ENCODE measurements at places on chromosomes 2 and 18. TPM values are rescaled to one million over a fixed set of nuclear protein-coding genes. Genes with fewer than 3 reads are reported as not detected.

Gene SPR
- not detected for total RNA-seq

DNA sequence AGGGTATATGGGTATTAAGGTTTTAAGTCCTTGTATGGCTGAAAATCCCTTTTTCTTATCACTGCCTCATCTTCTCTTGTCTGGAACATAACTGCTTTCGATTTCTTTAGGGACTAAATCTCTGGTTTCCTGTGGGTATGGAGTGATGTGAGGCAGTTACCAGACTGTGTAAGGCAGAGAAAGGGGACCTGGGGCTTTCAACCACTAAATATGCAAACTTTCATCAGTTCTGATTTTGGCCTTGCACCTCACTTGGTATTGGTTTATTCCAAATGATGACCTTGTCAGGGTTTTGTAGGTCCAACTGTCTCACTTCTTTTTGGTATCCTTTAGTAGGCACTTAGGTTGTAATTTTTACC lies 9.3 kb downstream of the MAP4K4 start:
- H3K4me1 ChIP-seq, result peaks cover 94% of the 10 kb centered on the region
- H3K36me3 ChIP-seq, result no peaks in the 10 kb centered on the region
- H3K27me3 ChIP-seq, result no peaks in the 10 kb centered on the region
- peak overlapping the region; percentile 87 for H3K27ac ChIP-seq

DNA sequence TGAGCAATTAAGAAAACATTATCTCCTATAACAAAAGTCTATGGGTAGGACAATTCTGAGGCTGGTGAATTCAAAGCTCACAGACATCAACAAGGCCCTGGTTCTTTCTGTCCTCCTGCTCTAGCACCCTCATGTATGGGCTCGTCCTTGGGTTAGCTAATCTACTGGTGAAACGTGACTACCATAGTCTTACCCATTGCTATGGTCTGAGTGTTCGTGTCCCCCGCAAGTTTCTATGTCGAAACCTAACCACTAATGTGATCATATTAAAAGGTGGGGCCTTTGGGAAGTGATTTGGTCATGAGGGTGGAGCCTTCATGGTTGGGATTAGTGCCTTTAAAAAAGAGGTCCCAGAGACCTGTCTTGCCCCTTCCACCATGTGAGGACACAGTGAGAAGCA lies 564.7 kb downstream of the TNS1 start:
- H3K27ac ChIP-seq, result no peak overlapping the region
- H3K4me1 ChIP-seq, result peaks cover 11% of the 10 kb centered on the region
- DNase-seq, result no peak
- no peak overlapping the region for H3K4me3 ChIP-seq
- peaks cover 1% of the 10 kb centered on the region for H3K36me3 ChIP-seq

DNA sequence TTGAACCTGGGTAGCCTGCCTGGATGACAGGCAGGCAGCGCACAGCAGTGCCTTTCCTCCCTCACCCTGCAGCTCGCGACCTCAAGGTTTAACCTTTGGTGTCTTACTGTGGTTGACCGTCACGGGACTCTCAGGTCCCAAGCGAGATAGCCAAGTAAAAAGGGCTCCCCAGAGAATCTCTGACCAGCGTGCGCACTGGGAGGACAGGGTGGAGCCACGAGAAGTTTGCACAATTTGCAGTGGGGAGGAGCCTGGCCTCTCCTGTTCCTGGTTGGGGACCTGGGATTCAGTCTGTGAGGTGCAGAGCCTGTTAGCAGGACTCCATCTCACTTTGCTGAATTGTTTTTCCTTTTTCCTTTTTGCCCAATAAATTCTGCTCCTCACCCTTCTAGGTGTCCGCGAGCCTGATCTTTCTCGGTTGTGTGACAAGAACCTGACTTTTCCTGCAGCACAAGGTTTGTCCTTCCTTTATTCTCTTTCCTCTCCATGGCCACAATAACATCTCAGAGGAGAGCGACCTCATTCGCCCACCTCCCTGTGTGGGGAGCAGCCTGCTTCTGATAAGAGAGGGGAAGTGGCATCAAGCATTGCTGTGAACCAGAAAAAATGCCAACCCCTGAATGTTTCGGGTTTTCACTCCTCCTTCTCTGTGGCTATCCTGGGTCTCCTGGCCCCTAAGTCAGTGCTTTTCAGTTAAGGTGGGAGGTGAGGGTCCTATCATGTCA lies 36.2 kb downstream of the POU3F3 start:
- no peak overlapping the region for H3K4me3 ChIP-seq
- no peaks in the 10 kb centered on the region for H3K36me3 ChIP-seq
- no peak overlapping the region for H3K27ac ChIP-seq
- H3K27me3 ChIP-seq, result peaks cover 12% of the 10 kb centered on the region
- H3K4me1 ChIP-seq, result peaks cover 16% of the 10 kb centered on the region

Gene POTEJ
- total RNA-seq, result not detected

GRCh38 chr2:203656522-203657287 lies 49.7 kb upstream of the CD28 start:
- no peak overlapping the region for H3K4me3 ChIP-seq
- H3K4me1 ChIP-seq, result peaks cover 21% of the 10 kb centered on the region
- DNase-seq, result no peak
- no peak overlapping the region for H3K27ac ChIP-seq
- H3K27me3 ChIP-seq, result no peaks in the 10 kb centered on the region
- H3K36me3 ChIP-seq, result no peaks in the 10 kb centered on the region

DNA sequence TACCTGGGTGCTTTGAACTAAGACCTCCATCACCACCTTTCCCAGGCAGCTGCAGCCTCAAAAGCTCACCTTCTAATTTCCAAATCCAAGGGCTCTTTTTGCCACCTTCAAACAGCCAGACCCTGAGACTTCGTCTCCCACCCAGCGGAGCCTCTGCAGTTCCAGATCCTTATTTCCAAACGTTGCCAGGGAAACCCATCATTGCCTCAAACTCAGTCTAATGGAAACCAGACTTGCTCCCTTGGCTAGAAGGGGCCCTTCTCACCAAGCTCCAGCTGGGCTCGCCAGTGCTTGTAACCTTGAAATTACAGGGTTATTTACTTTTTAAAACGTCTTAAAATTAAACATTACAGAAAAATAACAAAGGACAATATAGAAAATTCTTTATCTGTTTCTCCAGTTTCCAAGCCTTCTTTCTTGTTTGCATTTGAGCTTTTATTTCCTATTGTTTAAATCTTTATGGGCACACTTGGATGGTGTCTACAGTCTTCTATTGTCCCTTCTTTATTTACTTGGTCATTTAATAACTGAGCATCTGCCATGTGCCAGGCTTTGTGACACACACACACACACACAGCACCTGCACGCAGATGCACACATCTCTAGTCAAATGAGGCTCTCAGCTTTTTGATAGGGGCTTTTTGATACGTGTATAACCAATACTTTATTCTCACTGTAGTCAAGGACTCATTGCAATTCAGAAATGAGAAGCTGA lies 36.1 kb downstream of the TRPM8 start:
- H3K4me3 ChIP-seq, result no peak overlapping the region
- peaks cover 31% of the 10 kb centered on the region for H3K27me3 ChIP-seq
- no peak for DNase-seq
- H3K36me3 ChIP-seq, result no peaks in the 10 kb centered on the region
- H3K4me1 ChIP-seq, result no peaks in the 10 kb centered on the region
- no peak overlapping the region for H3K27ac ChIP-seq

Gene SIGLEC15
- not detected for total RNA-seq

GRCh38 chr2:21395366-21395765 lies 271.6 kb downstream of the TDRD15 start:
- no peaks in the 10 kb centered on the region for H3K36me3 ChIP-seq
- H3K4me3 ChIP-seq, result no peak overlapping the region
- no peak overlapping the region for H3K27ac ChIP-seq
- no peak for DNase-seq

DNA sequence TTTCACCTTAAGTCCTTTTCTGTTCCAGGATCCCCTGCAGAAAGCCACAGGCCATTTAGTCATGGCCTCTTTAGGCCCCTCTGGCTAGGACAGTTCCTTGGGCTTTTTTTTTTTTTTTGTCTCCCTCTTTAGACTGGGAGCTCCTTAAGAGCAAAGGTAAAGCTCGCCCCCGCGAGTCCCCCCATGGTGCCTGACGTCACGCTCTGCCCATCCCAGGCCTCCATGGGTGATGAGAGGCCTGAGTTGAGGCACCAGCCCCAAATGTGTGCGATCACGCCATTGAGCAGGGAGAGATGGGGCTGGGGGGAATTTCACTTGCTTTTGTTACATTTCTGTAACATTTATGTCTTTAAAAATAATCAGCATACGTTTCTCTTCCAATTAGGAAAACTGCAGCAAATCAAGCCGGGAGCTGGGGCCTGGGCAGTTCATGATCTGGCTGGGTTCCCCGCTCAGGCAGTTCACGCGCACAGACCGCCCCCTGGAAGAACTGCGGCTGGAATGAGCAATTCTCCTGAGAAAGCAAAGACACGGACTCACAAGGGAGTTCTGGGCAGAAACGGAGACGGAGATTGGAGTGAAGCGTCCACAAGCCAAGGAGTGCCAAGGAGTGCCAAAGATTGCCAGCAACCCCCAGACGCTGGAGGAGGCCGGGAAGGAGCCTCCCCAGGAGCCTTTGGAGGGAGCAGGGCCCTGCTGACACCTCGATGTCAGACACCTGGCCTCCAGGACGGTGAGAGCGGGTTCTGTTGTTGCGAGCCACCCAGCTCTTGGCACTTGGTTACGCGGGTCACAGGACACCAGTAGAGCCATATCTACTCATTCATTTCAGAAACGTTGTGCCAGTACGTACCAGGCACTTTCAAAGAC lies 108.4 kb upstream of the ODC1 start:
- no peak overlapping the region for H3K27ac ChIP-seq
- H3K4me3 ChIP-seq, result no peak overlapping the region
- peaks cover 2% of the 10 kb centered on the region for H3K4me1 ChIP-seq
- peaks cover 5% of the 10 kb centered on the region for H3K36me3 ChIP-seq
- H3K27me3 ChIP-seq, result peaks cover 4% of the 10 kb centered on the region

Gene MDH1B
- 0.60 TPM for total RNA-seq

Gene MAP2
- 0.47 TPM for total RNA-seq

DNA sequence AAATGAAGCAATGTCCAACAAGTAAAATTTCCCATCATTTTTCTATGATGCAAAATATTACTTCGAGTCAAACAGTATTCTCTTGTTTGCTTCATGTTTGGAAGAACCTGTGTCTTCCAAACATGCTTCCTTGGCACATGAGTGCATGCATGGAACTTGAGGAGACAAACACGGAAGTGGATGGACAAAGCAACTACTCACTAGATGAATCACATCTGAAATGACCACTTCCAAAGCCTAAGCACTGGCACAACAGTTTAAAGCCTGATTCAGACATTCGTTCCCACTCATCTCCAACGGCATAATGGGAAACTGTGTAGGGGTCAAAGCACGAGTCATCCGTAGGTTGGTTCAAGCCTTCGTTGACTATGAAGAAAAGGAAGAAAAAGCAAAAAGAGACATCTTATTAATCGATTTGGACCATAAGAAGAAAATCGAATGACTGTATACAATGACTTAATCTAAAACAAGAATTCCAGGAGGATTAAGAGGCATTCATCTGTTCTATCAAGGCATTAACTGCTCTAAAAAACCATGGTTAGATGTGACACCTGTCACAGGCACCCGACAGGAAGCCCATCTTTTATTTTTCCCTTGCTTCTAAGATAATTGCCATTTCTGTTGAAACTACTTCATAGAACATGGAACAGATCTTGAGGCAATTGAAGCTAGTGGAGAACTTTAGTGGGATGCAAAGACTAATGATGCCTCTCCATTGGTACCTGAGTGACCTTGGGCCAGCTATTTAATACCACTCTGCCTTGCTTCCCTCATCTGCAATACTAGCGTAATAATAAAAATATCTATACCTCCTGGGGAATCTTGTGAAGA lies 56.0 kb downstream of the ATIC start:
- H3K27me3 ChIP-seq, result no peaks in the 10 kb centered on the region
- H3K4me1 ChIP-seq, result no peaks in the 10 kb centered on the region
- DNase-seq, result no peak
- peaks cover 5% of the 10 kb centered on the region for H3K36me3 ChIP-seq

- DNase-seq, result no peak
- no peaks in the 10 kb centered on the region for H3K4me1 ChIP-seq
- H3K4me3 ChIP-seq, result no peak overlapping the region
- H3K36me3 ChIP-seq, result no peaks in the 10 kb centered on the region
Observed at GRCh38 chr2:158894078-158894477, 74.4 kb upstream of the TANC1 start.

DNA sequence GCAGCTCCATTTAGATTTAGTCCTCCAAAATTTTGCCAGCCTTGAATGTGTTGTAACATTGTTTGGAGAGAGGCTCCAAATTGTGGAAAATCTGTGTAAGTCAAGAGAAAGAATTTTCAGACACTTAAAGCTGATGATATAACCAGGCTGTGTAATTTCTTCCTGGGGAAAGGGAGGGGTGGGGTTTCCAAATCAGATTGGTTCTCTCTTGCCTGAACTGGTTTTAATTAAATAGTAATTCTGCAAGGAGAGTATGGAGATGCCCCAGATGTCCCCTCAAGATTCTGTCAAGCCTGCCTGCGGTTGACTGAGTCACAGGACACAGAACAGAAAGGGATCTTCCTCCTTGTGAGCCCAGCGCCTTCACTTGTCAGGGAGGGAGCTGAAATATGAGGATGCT lies 54.5 kb downstream of the C18orf63 start:
- no peak overlapping the region for H3K4me3 ChIP-seq
- peaks cover 53% of the 10 kb centered on the region for H3K4me1 ChIP-seq
- H3K27ac ChIP-seq, result peak overlapping the region; percentile 79
- no peak for DNase-seq
- H3K36me3 ChIP-seq, result no peaks in the 10 kb centered on the region
- no peaks in the 10 kb centered on the region for H3K27me3 ChIP-seq

All from naive thymus-derived CD8-positive, alpha-beta T cell (primary cell).